Fibroblast of skin of left quadriceps (primary cell): ENCODE measurements at places on chromosomes 5 and 9.

- DNase-seq, result no peak
Observed at GRCh38 chr5:134566741-134567221, 41.3 kb downstream of the JADE2 start.

- no peak for DNase-seq
Observed at GRCh38 chr5:54644226-54644625, 126.7 kb downstream of the SNX18 start.

DNA sequence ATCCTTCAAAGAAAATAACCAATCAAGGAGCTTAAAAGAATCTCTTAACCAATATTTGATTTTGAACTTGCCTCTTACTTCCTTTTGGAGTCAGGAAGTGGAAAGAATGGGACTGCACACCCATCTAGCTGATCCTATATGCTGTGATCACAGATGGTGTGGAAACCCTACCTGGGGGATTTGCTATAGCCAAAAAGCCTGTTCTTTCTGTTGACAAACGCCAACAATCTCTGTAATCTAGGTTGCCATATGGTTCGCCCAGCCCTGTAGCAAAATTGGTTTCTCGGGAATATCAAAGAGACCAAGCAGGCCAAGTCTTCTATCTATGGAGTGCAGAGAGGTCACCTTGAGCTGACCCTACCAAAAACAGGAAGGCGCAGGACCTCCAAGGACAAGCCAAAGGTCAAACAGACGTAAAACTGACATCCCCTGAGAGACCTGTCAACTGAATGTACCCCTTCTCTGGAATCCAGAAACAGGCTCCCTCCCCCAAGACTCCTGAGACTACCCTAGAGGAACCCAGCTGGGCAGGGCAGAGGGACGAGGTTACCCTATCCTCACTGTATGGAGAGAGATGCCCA, 19.4 kb downstream of the NRG2 start:
- DNase-seq, result no peak

DNA sequence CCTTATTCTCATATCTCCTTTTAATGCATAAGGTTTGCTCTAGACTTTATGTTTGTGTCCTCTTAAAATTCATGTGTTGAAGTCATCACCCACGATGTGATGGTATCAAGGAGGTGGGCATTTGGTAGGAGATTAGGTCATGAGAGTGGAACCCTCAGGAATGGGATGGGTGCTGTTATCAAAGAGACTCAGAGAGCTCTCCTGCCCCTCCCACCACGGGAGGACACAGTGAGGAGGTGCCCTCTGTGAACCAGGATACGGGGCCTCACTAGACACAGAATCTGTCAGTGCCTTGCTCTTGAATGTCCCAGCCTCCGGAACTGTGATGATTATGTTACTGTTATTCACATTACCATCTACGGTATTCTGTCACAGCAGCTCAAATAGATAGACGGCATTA, 359.0 kb downstream of the IRX1 start:
- no peak for DNase-seq

DNA sequence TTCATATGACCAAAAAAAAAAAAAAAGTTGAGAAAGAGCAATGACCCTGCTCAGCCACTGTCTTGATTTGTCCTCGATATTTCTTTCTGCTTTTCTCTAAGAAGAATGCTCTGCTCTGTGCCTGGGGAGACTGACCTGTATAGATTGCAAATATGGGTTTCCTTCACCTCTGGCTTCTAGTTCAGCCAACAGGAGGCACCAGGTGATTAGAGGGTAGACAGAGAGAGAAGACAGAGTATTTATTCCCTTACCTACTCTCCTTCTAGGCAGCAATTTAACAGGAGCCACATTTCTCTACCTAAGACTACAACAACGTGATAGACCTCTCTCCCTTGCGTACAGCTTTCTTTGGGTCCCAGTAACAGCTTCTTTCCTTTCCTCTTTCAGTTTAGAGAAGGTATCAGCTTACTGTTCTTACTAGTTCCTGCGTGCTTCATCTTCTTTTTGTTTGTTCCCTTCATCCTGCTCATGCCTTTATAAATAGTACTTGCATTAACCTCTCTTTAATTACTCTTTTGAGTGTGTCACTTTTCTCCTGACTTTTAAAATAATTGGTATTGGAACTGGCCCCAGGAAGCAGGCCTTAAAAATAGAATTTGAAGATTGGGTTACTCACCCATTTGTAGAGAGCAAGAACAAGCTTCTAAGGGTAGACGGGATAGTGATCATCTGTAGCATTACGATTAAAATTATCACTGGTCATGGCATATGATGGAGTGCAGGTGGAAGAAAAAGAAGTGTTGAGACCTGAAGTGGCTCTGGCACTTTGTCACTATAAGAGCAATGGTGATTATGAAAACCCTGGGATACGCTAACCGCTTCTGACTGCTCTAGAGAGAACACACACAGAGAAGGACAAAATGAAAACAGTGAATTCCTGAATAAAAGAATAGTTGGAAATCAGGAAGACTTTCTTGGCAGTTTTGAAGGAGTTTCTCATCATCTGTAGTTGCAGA, 161.2 kb upstream of the FSTL4 start:
- DNase-seq, result no peak

GRCh38 chr9:8484597-8485191, 685.1 kb upstream of the DMAC1 start:
- DNase-seq, result no peak

- DNase-seq, result no peak
Observed at GRCh38 chr5:41193456-41194205, 19.7 kb downstream of the C6 start.

GRCh38 chr5:80275347-80275746, 19.5 kb upstream of the SERINC5 start:
- DNase-seq, result no peak

DNA sequence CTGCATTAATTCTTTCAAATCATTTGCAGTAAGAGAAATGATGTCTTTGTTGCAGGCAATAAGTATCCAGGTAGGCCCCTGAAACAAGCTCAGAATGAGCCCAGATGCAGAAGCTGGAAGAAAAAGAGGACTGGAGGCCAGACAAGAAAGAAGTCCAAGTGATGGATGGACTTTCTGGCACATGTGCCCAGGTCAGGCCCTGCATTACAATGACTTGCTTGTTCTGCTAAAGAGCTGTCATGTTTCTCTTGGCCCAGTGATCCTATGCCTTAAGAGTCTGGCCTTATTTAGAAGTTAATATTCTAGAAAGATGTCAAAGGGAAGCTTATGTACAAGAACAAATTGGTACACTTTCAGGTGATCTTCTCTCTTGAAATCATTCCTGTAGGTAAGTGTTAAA, 64.8 kb downstream of the DPYSL3 start:
- no peak for DNase-seq

DNA sequence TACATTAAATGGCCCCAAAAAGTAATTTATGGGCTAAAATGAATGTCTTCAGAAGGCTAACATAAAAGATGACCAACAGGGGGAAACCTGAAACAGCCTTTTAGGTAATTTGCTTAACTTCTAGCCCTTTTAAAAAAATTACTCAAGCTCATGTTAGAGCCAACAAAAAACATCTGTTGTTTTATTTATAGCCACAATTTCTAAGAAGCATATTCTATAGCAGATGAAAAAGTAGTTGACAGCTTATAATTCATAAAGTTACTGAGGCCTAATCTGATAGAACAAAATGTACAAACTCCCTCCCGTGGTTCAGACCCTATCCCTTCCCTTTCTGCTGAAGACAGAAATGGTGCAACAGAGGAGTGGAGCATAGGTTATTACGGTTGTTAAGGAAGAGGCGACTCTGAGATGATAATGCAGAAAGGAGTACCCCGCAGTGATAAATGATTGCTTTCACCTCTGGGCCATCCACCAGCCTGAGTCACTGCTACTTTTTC, 46.1 kb downstream of the PIK3R1 start:
- no peak for DNase-seq

DNA sequence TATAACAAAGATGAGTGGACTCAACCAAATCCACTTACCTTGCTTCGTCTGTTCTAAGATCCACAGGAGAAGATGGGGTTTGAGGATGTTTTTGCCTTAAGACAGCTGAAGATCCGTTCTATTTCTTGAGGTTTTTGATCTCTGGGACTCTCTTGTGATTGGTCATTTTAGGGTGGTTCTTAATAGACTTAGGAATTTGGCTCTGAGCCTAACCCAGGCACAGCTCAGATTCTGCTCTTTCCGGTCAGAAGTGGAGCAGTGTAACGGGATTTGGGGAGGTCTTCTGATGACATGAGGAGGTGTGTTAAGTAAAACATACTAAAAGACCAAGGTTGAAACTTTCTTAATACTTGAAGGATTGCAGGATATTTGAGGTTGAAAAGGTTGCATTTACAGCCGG, 166.9 kb downstream of the DMRT2 start:
- DNase-seq, result no peak

DNA sequence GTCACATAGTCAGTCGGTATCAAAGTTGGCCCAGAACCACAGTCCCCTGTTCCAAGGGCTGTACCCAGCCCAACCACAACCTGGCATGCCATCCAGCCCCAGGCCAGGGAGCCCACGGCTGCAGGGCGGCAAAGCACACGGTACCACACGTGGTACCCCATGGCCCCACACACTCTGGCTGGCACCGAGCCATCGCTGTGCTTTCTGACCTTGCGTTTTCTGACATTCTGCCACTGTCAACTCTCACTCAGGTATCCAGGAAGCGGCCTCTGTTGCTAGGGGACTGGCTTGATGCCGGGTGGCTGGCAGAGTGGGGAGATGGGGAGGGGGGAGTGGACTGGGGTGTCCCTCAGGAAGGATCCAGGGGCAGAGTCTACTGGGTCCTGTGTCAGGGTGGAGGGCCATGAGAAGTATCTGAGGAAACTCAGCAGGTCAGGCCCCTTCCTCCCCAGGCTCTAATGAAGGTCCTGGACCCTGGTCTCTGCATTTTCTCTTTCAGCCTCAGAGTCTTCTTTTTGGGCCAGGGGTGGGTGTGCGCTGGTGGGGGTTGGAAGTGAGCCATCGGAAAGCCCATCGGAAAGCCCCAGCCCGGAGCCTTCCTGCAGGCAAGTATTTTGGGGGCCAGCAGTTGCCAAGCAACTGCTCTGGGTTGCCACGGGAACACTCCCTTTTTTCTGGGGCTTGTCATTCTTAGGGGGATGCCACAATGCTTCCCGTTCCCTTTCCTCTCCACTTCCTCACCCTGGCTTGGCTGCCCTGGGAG, 21.0 kb upstream of the RALGDS start:
- DNase-seq, result no peak

DNA sequence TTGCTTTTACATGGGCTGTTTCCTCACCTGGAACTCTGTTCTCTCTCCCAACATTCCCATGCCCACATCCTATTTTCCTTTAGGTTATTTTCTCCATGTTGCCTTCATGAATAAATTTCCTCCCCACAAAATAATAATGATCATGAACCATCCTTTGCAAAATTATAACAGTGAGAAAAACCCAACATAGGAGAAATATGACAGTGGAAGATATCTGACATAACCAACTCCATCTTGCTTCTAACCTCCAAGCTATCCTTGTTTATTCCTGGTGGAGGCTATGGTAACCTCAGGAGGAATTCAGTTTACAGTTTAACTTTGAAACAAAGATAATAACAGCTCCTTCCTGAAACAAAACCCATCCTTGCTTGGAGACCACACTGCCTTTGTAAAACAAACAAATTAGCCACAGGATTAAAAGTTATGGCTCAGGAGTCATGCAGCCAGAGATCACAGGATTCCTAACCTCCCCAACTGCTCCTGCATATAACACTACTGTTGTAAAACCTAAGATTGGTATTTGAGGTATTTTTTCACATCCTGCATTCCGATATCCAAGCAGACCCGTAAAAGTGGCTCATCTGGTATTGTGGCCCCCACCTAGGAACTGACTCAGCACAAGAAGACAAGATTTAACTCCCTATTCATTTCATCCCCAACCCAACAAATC, 212.4 kb downstream of the TRIM32 start:
- peak; percentile 23 for DNase-seq

GRCh38 chr9:115411516-115411915, 293.6 kb upstream of the TNC start:
- no peak for DNase-seq

DNA sequence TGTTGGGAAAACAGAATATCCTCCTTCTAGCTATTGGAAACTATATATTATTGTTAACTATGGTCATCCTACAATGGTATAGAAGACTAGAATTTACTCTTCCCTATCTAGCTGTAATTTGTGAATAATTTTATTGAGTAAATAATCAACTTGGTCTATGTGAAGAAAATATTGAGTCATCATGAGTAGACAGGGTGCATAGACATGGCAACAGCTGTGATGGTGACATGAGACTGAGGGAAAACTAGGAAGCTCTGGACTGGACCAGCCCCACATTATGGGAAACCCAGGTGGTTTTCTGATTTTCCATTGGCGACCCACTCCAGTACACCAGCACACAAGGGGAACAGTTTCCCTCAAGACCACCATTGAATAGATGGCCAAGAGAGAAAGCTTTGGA, 95.0 kb downstream of the APBA1 start:
- DNase-seq, result no peak

DNA sequence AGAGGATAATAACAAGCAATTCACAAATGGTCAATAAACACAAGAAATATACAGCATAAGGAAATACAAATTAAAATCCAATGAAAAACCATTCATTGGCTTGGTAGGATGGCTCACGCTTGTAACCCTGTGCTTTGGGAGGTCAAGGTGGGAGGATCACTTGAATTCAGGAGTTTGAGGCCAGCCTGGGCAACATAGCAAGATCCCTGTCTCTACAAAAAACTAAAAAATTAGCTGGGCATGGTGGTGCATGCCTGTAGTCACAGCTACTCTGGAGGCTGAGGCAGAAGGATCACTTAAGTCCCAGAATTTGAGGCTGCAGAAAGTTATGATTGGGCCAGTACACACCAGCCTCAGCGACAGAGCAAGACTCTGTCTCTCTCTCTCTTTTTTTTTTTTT, 20.9 kb upstream of the UBAP1 start:
- DNase-seq, result no peak

DNA sequence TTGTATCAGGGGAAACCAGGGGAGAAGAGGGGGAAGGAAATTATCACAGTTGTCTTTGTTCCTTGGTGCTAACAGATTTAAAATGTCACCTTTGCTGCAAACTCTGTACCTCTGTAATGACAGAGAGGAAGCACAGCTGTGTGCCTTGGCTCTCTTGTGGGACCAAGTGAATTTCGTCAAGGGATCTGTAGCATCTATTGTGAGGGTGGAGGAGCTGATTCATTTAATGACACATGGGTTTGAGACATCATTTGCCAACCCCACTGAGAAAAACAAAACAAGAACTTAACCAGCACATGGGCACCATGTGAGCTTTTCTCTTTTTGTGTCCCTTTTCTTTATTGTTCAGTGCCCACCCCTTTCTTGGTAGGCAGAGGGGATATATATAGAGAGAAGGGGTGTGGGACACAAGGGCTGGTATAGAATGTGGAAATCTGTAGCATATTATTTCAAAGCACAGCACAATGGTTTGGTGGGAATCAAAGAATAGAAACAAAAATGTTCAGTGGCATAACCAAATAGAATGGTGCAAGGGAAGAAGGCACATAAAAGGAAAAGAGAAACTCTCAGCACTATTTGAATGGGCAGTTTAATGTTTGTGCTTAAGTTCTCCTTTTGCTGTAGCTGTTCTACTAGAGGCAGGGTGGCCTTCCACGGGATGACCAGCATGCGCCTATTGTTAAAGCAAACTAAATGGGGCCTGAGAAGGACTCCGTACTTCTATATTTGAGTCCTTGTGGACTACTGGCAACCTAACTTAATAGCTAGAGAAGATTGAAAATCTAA, 63.3 kb downstream of the LIX1 start:
- no peak for DNase-seq
